ENCODE measurements at places on chromosomes 13 and 19.

GRCh38 chr13:19967621-19968020 lies 9.1 kb downstream of the ZMYM2 start:
- DNase-seq, result no peak

- no peak for DNase-seq
Observed at GRCh38 chr19:42140125-42140754, 8.0 kb upstream of the POU2F2 start.

- no peak for DNase-seq
Observed at GRCh38 chr13:36549755-36550154, 117.5 kb downstream of the CCNA1 start.

DNA sequence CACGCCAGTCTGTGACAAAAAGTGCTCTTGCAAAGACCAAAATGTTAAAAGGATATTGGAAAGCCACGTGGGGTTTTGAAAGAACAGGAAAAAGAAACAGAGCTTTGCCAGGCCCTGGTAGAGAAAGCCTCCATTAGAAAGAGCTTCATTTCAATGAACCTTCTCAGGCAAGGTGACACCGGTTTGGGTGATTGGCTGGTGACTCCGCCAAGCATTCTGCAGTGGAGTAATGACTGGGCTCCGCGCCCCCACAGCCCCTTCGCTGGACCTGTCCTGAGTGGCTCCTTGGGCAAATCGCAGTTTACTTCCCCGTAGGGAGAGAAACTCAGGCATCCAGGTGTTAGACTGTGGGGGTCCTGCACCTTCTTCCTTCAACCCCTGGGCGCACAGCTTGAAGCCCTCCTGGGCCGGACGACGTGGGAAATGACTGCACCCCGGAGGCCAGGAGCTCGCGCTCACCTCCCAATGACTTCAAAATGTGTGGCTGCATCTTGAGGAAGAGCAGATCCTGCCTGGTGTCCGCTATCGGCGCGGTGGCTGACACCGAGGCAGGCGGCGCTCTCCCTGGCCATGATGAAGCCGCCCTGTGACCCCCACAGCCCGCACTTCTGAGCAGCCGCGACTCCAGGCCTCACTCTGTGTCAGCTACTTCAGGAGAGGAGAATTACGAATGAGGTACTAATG lies 444.6 kb upstream of the SGCG start:
- no peak for DNase-seq

- DNase-seq, result no peak
Observed at GRCh38 chr19:55594996-55595545, 4.2 kb downstream of the FIZ1 start.

DNA sequence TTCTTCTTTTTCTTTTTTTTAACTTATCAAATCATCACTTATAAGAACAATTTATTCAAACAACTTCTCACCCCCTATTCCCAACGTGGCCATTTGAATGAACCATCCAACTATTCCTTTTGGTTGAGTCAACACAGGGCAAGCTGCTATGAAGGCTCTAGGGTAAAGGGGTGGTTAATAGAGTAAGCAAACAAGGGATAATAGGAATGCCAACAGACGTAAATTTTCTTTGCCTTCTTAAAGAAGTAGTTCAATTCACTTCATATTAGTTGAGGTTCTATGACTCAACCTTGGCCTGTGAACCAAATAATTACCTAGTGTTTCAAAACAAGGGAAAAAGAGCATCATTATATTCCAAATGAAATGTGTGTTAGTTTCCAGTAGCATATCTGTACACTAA lies 1383.8 kb upstream of the SLC10A2 start:
- no peak for DNase-seq

GRCh38 chr19:16463991-16464575 lies 7.7 kb downstream of the EPS15L1 start:
- DNase-seq, result no peak

DNA sequence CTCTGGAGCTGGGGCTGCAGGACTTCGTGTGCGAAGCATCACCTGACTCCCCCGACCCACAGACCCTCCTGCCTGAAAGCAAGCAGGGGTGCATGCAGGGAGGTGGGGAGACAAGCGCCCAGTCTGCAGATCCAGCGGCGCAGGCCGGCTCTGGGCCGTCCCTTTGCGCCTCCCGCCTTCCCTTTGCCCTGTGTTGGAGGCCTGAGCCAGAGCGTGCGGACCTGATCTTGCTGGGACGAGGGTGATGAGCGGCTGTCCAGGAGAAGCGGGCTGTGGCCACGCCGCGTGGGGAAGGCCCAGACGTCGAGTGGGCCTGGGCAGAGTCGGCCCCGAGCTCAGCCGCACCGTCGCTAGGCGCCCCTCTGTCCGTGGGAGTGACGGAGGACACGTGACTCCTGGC lies 5.3 kb upstream of the GRTP1 start:
- no peak for DNase-seq

DNA sequence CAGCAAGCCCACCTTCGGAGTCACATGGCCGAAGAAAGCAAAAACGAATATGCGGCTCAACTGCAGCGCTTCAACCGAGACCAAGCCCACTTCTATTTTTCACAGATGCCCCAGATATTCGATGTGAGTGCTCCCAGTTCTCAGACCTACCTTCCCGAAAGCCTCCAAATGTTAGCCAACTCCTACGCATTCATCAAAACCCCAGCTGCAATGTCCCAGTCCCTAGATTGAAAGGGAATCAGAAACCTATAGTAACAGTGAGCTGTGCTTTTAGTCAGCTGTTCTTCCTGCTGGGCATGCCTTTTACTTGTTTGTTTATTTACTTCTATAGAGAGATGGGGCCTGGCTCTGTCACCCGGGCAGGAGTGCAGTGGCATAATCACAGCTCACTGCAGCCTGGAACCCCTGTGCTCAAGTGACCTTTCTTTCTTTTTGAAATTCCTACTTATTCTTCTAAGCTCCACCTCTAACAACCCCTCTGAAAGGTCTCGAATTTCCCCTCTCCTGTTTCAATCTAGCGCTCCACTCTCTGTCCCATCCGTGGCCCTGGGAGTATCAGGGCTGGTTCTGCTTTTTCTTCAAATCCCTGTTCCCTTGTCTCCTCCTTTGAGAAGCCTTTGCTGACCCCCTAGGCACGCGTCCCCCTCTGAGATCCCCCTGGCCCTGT lies 4.4 kb downstream of the TRIP10 start:
- DNase-seq, result no peak

- DNase-seq, result no peak
Observed at GRCh38 chr19:30959011-30959410, 390.2 kb downstream of the TSHZ3 start.

DNA sequence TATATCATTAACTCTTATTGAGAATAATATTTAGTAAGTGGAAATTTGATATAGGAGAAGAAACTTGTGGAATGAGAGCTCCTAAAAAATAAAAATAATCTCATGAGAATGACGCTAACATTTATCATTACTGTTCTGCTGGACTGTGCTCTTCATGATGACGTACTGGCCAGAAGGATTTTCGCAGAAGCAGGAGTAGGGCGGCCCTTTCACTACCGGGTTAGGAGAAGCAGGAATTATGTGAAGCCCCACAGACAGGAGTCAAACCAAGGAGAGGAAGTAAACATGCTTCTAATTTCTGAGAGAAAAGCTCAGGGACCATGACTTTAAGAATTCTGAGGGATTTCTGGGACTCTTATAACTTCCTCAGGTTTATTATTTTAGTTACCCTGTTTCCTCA lies 195.1 kb downstream of the VWA8 start:
- no peak for DNase-seq

GRCh38 chr19:10551698-10552301 lies 8.1 kb downstream of the ATG4D start:
- no peak for DNase-seq

- DNase-seq, result no peak
Observed at GRCh38 chr13:98147521-98147920, 4.6 kb downstream of the FARP1 start.

DNA sequence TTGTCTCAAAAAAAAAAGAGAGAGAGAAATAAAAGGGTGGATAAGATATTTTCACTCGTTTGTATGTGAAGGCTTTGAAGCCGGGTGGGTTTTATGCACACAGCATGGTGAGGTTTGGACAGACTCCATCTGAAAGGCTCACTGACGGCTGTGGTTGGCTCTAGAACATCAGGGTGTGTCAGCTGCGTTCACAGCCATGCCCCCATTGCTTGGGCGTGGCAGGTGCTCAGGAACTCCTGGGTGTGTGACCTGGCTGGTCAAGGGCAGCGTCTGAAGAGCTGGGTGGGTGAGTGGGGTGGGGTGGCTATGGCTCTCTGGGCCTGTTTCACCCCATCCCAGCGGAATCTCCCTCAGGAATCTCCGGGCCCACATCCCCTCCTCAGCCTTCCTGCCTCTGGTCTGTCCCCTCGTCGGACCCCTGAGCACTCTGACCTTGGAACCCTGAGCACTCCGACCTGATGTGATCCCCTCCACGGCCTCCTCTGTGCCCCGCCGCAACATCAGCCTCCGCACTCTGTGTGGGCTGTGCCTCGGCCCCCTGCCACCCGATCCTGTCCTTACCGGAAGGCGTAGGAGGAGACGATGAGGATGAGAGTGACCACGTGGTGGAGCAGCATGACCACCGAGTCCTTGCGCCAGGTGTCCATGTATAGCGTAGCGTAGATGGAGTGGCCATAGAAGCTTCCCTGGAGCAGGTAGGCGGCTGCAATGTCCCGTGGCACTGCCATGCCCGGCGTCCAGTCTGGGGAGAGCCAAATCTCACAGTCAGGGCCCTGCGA lies 12.2 kb downstream of the CERS1 start:
- DNase-seq, result no peak

DNA sequence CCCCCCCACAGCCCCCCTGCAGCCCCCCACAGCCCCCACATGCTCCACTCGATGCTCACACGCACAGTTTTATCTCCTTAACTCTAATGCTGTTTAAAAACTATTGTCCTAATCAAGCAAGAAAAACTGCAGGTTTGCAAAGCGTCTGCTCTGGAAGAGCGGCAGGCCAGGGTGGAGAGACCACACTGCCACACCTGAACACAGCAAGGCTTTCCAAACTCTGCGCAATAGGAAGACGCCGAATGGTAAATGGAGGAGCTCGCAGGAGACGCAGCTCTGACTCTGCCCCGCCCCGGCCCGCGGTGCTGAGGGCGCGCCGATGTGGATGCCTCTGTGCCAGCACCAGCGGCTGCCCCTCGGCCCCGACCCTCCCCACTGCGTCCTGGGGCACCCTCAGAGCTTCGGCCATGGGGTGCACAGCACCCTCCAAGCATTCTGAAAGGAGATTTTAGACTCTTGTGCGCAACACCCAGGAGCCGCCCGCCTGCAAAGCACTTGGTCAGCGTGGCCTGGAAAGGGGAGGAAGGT lies 32.4 kb downstream of the RASA3 start:
- DNase-seq, result no peak

GRCh38 chr13:48624858-48625257 lies 28.9 kb upstream of the CYSLTR2 start:
- no peak for DNase-seq
